ENCODE measurements at places on chromosomes 5 and 9.

- DNase-seq = no peak
Observed at GRCh38 chr5:24642022-24642421, 2.8 kb downstream of the CDH10 start.

GRCh38 chr5:92580814-92581213 lies 1000.2 kb downstream of the NR2F1-AS1 start:
- DNase-seq = no peak

GRCh38 chr9:100083448-100084127 lies 15.2 kb downstream of the ERP44 start:
- DNase-seq = no peak

DNA sequence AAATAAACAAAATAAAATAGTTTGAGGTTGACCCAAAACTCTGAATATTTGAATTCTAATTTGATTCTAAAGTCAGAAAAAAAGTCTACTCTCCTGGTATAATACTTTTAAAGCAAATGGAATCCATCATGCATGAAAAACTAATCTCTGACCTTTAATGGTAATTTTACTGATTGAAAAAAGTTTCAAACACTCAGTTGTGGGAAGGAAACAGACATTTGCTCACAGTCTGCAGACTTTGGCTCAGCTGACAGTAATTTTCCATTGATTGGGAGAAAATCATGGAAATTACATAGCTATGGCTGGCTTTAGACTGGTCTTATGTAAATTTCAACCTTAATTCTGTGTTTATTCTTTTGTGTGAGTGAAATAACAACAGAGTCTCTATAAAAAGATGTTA lies 574.3 kb downstream of the PDE4D start:
- DNase-seq = no peak

- peak; percentile 95 for DNase-seq
Observed at GRCh38 chr5:142900927-142901326, 130.8 kb downstream of the ARHGAP26 start.

DNA sequence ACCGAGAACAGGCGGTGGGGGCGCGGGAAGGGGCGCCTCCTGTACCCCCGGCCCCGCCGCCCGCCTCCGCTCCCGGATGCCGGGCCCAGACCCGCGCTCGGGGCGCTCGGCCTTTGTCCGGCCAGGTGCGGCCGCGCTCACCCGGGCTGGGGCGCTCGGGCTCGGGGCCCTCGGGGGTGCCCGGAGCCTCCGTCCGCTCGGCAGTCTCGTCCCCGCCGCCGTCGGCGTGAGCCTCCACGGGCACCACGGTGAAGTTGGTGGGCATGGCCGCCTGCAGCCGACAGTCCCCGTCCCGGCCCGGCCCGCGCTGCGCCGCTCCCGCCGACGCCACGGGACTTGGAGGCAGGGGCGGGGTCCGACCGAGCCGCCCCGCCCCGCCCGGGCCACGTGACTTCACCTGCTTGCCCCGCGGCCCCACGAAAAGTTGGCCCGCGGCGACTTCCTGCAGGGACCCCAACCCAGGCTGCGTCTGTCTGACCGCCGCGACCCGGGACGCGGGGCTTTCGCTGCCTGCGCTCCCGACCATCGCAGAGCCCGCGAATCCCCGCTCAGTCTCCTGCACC lies at the start of gene SLC12A7:
TSS of gene SLC12A7 (minus strand) at position 337 of the 563 bp plus-strand sequence. CDS start at position 265, 72 bp downstream.
- DNase-seq = no peak

GRCh38 chr5:140258016-140258415 lies 44.9 kb downstream of the PFDN1 start:
- DNase-seq = peak; percentile 26

- DNase-seq = no peak
Observed at GRCh38 chr9:91332546-91333231, 29.0 kb downstream of the AUH start.

- no peak for DNase-seq
Observed at GRCh38 chr5:114686356-114686755, 324.5 kb downstream of the KCNN2 start.

- no peak for DNase-seq
Observed at GRCh38 chr9:117521293-117521692, 106.4 kb upstream of the ASTN2 start.

DNA sequence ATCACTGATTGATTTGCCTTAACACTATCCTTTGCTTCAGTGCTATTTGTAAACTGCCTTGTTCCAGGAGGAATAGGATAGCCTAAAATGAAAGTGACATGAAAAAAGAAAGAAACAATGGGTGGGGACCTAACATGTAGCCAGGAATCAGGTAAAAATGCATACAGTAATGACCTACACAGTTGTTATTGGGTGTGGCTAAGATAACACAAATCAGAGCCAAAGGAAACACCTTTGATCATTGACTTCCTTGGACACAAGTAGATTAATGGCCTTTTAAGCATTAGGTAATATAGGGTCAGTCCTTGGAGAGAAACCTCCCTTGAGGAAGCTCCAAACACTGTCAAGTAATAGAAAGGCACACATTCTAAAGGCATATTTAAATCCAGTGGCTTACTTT lies 220.4 kb downstream of the TRPM3 start:
- no peak for DNase-seq

DNA sequence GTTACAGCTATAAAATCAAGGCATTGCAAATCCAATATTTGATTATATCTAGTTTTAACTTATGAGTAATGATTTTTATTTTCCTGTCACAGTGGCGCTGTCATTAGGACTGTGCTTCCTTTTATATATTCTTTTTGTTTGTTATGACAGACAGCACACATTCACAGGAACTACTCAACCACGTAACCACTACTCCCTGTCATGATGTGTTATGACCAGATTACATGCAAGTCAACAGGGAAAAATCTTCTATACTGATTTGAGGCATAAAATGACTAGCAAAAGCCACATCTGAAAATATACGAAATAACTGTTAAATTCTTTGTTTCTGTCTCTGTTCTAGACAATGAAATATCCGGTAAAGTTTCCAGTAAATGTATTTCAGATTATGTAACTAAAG lies 25.4 kb downstream of the SREK1 start:
- DNase-seq = no peak

GRCh38 chr5:53984971-53985370 lies 325.4 kb downstream of the ARL15 start:
- DNase-seq = no peak

GRCh38 chr9:33161011-33161588 lies 6.0 kb downstream of the B4GALT1 start:
- peak; percentile 90 for DNase-seq

DNA sequence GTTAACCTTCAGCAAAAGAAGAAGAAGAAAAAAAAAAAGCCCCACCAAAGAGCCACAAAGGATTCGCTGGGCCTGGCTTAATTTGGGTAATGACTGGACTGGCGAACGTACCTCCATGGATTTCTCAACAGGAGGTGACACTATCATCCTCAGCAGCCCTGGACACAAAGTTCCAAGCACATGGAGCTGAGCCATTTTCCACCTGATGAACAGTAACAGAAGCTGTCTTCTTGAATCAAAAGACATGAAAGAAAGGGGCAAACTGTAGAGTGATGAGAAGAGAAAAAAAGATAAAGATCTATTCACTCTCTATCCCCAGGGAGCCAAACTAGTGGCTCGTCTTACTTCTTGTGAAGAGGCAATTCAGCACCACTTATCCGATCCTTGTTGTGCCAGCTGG lies 150.2 kb upstream of the TRPM3 start:
- no peak for DNase-seq

DNA sequence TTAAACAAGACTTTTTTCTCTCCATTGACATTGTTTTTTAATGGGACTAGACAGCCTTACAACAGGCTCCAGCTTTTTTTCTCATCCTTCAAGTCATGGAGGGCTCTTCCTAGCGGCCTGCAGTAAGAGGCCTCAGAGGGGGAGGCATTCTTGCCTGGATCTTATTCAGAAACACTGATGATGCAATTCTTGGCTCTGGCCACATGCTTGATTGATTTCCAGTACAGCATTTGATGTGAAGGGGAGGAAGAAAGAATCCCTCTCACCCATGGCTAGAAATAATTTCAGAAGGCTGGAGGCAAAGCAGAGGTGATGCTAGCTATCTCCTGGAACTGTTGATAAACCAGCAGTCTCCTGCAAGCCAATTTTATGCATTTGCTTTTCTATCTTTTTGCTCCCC lies 324.8 kb downstream of the PRELID2 start:
- no peak for DNase-seq

DNA sequence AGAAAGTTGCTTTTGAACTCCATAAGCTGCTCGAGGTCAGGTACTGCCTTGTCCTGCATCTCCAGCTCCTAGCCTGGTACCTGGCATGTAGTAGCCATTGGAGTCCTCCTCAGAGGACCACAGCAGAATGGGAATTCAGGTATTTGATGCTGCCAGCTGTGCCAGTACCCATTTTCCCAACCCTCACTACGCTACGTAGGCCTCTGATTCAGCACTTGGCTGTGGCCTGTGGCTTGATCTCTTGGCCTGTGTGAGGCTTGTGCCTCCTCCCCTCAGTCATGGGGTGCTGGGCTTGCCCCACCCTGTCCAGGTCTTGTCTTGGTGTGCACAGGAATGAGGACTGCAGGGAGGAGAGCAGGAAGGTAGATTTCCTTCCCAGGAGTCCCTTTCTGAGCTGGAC lies 11.8 kb downstream of the OTULIN start:
- no peak for DNase-seq

GRCh38 chr9:38332625-38333024 lies 59.9 kb upstream of the ALDH1B1 start:
- no peak for DNase-seq

- no peak for DNase-seq
Observed at GRCh38 chr5:112861638-112861985, 525 bp downstream of the SRP19 start.

DNA sequence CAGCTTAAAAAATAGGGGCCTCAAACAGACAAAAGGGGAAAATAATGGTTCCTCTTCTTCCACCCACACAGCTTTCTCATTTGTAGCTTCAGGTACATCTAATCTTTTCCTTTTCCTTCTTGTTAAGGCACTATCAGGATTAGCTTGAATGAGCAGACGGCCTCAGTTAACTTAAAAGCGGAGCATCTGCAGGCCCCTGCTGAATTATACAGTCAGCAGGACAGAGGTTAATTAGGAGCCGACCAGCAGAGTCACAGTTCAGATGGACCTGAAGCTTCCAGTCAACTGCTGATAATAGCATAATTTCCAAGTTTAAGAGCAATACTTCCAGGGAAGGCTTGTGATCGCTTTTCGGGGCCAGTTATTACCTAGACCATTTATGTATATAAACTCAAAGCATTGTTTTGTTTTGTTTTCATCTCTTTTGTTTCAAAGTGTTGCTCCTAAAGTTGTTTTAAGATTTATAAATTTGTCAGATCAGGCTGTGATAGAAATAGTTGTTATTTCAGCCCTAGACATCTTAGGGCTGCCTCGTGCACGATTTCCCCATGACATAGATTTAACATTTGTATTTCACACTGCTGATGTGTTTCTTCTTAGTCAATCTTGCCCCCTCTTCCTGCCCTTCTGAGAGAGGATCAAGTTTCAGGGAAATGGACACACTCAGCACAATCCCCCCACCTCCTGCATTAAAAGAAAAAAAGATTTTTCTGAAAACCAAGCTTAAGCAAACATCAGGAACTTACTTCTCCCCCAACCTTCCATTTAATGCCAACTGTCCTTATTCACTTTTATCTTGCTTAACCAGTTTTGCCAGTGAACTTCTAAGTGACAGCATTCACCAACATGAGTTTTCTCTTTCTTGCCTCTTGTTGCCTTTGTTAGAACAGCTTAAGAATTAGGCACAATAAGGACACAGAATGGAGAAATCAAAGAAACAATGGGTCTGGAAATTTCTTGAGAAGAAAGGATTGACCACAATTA lies 449.8 kb downstream of the ARHGEF28 start:
- DNase-seq = no peak

DNA sequence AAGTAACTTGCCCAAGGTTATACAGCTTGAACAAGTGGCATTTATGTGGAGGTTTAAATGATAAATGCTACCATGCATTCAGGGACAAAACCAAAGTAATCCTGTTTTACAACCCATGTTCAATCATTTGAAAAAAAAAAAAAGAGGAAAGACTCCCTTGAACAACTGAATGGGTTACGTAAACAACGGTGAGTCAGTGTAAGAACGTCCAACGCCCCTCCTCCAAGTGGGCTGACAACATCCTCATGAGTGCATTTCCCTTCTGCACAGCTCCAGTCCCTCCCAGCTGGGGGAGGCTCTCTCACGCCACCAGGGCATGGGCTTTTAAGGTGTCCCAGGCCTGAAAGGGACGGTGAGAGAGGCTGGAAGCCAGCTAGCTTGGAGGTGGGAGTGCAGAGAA lies 90.0 kb downstream of the PRRT1B start:
- DNase-seq = peak; percentile 94

DNA sequence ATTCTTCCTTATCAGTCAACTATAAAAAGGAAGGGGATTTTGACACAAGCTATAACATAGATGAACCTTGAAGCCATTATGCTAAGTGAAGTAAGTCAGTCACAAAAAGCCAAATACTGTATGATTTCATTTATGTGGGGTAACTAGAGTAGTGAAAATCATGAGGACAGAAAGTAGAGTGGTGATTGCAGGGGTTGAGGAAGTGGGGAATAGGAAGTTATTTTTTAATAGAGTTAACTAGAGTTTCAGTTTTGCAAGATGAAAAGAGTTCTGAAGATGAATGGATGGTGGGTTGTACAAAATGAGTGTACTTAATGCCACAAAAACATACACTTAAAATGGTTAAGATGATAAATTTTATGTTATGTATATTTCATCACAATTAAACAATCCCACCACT lies 65.4 kb upstream of the FAM174A start:
- DNase-seq = no peak

DNA sequence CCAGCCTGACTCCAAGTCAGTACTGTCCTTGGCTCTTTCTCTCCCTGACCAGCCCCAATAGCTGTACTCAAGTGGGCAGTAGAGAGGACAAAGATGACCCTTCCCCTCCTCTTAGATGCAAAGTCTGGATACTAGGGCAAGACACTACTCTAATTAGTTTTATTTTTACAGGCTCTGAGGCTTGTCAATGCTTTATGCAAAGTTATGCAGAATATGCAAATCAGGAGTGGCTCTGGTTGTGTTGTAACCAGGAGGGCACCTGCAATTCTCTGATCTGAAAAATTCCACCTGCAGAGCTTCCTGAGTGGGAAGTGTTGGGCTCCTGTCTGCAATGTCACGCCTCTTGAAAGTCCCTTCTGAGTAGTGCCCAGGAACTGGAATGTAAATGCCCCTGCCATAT lies 201.5 kb downstream of the RGS3 start:
- no peak for DNase-seq

GRCh38 chr9:130949188-130950038 lies 10.4 kb upstream of the FIBCD1 start:
- no peak for DNase-seq

DNA sequence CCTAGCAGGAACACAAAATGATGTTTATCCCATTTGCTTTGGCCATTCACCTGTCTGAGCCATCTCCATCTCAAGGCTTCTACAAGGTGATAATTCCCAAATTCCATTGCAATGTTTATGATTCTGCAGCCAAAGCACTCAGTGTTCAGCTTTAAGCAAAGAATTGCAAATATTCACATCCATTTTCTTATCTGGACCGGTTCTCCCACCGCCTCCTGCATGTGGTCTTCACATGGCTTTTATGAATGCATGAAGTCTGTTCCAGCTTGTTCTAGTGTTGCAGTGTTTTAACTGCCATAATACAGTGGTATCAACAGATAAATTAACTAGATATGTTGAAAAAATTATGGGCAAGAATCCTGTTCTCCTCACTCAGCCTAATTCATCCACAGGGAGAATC lies 443.0 kb upstream of the KLF4 start:
- no peak for DNase-seq
